ENCODE measurements at places on chromosomes 7 and 10. TPM values are rescaled to one million over a fixed set of nuclear protein-coding genes. Genes with fewer than 3 reads are reported as not detected.

TMEM273 gene
- 6.3 TPM for total RNA-seq

INSYN2A gene
- under 0.01 TPM for total RNA-seq

NPY4R2 gene
- total RNA-seq: not detected

ADCY1 gene
- 5.8 TPM for total RNA-seq
